ENCODE measurements at places on chromosomes 3 and 15.

DNA sequence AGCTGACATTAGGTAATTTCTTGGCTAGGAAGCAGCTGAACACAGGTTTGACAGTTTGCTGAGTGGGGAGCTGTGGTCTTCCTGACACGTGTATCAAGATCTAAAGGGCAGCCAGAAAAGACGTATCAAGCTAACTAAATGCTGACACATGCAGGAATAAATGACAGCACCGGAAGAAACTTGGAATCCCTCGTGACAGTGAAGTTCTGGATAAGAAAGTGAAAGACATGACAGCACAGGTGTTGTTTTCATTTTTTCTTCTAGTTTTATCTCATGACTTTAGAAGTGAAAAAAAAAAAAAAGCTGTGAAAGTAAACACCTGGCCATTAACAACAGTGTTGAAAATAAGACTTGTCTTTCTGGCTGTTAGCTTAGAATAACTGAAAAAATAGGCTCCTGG, 48.7 kb downstream of the FGF7 start:
- no peak for DNase-seq

- no peak for DNase-seq
Observed at GRCh38 chr3:165406425-165406824, 210.2 kb upstream of the SLITRK3 start.

DNA sequence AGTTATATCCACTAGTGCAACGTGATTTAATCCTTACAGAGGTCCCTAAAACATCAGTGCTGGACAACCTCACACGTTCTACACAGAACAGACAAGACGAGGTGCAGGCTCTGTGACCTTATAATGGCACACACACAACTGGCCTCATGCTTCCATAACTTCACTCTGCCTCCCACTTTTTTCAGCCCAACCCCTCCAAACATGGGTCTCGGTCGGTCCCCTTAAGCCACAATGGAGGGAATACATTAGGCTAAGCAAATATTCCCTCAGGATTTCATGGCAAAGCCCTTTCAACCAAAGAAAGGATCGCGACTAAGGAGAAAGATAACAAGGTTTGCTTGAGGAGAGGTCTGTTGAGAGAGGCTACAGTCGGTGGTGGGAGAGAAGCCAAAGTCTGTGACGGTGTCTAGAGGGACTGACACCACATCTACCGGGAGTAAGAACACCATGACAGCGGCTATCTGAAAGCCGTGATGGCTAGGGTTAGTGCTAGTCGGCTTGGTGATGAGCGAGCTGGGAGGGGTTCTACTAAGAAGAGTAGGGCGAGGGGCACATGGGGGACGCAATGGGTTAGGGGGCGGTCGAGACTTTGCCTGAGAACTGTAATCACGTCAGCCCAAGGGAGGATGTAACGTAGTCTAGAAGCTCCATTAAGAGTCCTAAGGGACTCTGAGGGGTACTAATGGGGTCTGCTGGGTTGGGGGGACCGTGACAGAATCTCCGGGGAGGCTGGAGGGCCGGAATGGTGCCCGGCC, 1.0 kb downstream of the MYO9A start:
- no peak for DNase-seq

GRCh38 chr3:82496890-82497560, 735.6 kb upstream of the GBE1 start:
- no peak for DNase-seq

DNA sequence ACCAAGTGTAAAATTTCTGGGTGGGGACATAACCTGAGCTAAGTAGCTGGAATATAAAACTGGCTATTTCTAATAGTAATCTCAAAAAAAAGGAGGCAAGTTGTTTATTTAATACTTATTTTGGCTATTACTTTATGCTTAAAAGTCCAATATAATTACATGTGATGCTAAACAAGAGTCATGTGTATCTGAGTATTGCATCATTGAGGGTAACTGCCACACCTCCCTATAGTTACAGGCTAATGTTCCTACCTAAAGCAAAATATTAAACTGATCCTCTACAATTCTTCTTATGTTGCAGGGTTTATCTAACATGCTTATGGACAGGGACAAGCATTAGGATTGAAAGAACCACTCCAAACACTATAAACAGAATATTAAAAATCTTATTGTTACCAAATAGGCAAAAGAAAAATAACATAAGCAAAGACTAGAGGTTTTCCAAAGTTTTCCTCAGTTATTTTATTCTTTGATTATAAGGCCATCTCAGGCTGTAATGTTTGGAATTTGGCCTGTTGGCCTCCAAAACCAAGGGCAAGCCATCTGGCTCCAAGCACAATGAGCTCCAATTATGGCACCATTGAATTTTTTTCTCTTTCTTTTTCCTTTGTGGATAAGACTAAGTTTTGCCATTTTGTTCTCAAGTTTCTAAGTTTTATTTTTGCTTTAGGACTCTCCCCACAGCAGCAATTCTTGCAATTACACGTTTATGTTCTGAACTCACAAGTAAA, 75.8 kb upstream of the ABI3BP start:
- DNase-seq = no peak

DNA sequence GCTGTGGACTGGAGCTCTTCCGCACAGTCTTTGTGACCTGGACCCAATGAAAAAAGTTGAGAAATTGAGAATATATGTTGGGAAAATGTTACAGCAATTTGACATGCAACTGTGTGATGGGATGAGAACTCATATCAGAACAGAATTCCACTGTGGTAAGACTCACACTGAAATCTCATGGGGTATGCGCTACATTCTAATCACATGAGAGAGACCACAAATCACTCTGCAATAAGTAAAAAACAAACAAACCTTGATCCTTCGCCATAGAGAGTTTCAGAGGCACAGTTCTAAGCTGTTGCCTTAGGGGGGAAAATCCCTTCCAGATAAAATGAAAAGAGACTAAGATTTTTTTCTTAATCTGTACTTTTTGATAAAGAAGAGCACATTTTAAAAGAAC, 37.3 kb downstream of the LMCD1 start:
- peak; percentile 53 for DNase-seq

DNA sequence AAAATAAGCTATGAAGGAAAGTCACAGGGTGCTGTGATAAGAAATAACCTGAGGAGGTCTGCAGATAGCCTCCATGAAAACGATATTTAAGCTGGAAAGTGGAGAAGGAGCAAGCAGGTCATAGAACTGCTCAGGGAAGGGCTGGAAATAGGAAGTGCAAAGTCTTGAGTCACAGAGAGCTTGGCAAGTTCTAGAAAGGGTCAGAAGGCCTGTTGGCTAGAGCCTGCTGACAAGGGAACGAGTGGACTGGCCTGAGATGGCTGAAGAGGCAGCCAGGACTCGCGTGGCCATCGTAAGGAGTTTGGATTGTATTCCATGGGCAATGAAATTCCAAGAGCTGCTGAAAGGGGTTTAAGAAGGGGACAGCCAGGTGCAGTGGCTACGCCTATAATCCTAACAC, 64.7 kb upstream of the IL12A start:
- DNase-seq = no peak

GRCh38 chr3:130699765-130700164, 46.9 kb downstream of the PIK3R4 start:
- no peak for DNase-seq

DNA sequence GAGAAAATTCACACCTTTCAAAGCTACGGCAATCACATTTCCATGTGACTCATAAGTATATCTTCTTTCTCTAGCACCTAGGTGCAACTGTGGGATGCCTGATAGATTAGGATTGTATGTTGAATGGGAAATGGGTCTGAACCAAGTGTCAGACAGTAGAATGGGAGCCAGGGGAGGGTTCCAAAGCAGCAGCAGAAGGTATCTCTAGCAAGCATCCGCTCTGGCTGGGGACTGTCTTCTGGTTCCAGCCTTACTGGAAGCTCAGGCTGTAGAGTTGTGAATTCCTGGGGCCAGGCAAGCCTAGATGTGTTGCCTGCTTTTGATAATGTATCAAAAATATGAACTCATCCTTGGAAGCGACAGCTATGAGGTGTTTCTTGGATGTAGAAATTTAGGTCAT, 2.1 kb upstream of the CHL1 start:
- no peak for DNase-seq

- DNase-seq = no peak
Observed at GRCh38 chr15:71219101-71219500, 103.8 kb downstream of the THSD4 start.

DNA sequence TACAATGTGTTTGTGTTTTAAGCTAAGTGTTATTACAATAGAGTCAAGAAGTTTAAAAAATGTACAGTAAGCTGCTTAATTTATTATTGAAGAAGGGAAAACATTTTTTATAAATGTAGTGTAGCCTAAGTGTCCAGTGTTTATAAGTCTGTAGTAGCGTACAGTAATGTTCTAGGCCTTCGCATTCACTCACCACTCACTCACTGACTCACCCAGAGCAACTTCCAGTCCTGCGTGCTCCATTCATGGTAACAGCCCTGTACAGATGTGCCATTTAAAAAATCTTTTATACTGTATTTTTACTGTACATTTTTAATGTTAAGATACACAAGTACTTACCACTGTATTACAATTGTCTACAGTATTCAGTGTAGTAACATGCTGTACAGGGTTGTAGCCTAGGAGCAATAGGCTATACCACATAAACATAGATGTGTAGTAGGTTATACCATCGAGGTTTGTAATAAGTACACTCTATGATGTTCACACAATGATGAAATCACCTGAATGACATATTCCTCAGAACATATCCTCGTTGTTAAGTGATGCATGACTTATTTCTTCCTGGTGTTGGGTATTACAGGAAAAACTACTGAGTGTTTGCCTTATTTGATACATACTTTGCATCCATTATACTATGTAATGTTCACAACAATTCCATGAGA, 156.6 kb upstream of the NUDT16 start:
- DNase-seq = no peak

GRCh38 chr3:172816281-172816680, 65.8 kb downstream of the ECT2 start:
- no peak for DNase-seq

GRCh38 chr3:112489674-112490479, 9.4 kb downstream of the BTLA start:
- DNase-seq = no peak

- peak; percentile 73 for DNase-seq
Observed at GRCh38 chr3:149174901-149175300, 45.5 kb downstream of the HPS3 start.

GRCh38 chr3:122313281-122313680, 11.8 kb upstream of the CSTA start:
- DNase-seq = no peak

DNA sequence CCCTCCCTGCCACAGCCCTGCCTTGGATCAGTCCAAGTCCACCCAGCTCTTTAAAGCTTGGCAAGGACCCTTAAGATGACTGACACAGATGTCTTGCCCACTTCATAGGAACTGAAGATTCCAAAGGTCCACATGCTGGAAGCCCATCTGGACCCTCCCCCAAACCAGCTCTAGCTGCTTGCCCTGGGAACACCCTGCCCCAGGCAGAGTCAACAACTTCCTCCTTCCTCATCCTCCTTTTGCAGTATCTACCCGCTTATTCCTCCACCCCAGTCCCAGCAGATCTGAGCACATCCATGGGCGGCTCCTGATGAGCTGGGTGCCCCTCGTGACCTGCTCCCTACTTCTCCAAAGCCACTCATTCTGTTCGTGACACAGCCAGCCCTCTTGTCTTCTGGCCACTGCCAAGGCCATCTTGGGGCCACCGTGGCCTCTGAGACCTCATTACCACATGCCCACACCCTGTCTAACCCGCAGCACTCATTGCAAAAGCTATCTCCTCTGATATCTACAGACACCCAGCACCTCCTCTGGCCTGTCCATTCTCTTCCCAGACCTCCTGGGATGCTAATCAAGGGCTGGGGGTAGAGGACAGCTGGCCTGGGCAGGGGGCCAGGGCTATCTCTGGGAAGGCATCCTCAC, 2.0 kb upstream of the PFKFB4 start:
- no peak for DNase-seq

DNA sequence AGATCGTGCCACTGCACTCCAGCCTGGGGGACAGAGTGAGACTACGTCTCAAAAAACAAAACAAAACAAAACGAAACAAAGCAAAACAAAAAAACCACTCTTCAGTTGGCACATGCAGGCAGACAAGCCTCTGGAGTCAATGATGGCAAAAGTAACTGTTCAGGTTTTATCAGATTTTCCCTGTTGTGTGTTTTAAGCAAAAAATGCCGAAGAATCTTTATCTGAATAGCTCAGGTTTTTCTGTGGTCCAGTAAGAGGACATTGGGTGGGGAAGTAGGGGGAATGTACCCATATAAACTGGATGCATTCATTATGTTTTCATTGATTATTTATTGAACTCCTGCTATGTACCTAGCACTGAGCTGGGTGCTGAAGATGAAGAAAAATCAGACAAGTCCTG, 20.8 kb upstream of the BCL2A1 start:
- DNase-seq = no peak

GRCh38 chr3:62249855-62250543, 123.4 kb downstream of the FEZF2 start:
- DNase-seq = no peak

GRCh38 chr3:10249833-10250232, 1.6 kb downstream of the TATDN2 start:
- DNase-seq = no peak

DNA sequence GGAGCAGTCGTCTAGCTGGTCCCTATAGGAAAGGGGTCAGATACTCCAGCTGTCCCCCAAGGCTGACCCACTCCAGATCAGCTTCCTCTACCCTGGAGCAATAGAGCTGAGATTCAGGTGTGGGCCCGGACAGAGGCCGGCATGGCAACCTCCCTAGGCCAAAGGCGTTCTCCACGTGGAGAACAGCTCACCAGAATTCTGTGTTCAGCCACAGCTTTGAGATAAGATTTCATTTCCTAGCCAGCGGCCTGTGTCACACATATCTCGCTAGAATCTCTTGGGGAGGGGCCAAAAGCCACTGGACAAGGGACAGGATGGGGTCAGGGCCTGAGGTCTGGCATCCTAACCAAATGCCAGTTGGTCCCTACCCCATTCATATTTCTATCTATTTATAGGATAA, 20.1 kb downstream of the SRGAP3 start:
- DNase-seq = no peak

GRCh38 chr3:130934442-130935089, 40.7 kb downstream of the ATP2C1 start:
- DNase-seq = no peak

GRCh38 chr3:127675651-127676391, 3.1 kb downstream of the ABTB1 start:
- DNase-seq = no peak

DNA sequence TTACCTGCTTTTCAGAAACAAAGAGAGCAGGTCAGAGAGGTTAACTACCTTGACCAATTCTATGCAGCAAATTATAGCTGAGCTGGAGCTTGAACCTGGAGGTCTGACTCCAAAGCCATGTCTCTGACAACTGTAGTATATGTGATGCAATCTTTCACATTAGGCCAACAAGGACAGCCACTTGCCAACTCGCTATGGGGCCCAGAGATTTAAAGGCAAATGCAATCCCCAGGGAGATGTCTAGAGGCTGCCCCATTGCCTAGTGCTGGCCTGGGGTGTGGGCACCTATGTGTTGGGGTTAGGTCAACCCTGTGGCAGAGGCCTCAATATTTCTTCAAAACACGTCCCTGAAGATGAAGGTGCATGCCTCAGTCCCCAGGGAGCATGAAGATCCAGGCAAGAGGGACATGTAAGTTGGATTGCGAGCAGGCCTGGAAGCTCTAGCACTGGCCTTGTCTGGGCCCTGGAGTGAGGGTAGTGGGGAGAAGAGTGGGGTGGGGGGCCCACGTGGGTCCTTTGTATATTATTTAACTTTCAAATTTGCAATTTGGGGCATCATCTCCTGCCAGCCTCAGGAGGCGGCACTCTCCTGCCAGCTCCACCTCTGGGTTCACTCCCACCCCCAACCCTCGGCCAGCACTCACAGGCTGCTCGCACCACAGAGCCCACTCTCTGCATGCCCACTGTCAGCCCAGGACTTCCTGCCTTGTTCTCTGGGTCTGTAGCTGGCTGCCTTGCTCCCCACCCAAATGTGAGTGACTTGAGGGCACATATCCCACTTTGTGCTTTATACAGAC, 64.3 kb downstream of the SLC12A8 start:
- DNase-seq = no peak

All from astrocyte of the cerebellum (primary cell).